ENCODE measurements at places on chromosomes 12 and 14.

DNA sequence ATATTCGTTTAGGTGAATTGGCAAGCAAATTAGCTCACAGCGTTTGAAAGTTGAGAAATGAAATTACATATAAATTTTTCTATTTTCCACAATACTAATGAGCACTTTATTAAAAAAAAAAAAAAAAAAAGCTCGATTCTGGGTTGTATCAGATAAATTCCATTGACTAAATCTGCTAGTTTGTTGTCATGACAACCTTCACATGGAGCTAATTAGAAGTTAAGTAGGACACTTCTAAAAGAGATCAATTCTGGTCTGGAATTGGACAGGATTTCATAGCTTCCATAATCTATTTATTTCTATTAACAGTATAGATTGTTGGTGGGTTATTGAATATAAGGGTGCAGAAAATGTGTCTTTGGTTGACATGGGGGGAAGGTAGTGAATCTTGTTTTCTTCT lies 85.5 kb upstream of the NEDD1 start:
- DNase-seq: no peak

- no peak for DNase-seq
These were observed 30.3 kb upstream of the STRAP start for GRCh38 chr12:15851919-15852318.

DNA sequence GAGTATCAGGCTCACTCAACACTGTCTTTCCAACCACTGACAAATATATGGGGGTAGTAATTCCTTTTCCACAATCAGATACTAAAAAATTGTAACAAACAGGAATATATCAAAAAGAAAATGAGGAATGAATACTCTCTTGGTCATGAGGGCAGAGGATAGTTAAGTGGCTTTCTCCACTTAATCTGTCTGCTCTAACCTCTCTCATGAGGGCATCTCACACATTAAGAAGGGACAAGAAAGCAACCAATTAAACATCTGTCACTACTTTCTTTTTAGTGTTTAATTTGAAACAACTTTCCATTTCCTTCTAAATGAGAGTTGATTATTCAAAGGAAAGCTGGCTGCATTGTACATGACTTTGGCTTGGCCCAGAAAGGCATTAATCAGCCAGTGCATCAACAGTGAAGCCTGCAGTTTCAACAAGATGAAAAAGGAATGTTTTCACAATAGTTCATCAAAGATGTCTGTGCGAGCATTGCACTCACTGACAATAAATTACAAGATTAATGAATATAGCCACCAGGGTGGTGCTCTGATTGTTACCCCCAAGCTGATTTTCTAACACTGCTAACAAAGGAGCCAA lies 142.0 kb downstream of the SEC23A start:
- no peak for DNase-seq

- no peak for DNase-seq
These were observed 181.2 kb downstream of the PELI2 start for GRCh38 chr14:56299306-56299984.

DNA sequence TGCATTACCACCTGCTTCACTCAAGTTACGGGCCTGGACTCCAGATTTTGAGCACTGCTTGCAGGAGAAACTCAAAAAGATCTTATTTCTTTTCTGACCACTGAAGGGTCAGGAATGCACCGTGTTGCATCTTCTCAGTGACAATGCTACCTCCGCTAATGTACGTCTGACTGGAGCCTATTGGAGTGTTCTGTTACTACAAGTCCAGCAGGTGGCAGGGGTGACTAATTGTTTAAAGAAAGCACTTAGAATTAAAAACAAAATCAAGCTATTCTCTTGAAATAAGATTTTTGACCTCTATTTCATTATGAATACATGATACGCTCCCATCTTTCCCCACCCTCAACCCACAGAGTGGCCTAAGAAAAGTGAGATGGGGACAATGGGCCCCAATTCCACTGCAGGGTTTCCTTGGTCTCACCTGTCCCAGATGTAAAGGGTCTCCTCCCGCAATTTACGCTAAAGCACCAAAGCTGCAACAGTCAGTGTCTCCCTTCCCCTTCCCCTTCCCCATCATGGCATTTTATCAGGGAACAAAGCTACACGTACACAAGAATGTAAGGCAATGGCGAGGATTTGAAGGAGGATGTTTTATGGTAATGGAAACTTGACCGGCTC lies 2.2 kb downstream of the TBPL2 start:
- DNase-seq: no peak

DNA sequence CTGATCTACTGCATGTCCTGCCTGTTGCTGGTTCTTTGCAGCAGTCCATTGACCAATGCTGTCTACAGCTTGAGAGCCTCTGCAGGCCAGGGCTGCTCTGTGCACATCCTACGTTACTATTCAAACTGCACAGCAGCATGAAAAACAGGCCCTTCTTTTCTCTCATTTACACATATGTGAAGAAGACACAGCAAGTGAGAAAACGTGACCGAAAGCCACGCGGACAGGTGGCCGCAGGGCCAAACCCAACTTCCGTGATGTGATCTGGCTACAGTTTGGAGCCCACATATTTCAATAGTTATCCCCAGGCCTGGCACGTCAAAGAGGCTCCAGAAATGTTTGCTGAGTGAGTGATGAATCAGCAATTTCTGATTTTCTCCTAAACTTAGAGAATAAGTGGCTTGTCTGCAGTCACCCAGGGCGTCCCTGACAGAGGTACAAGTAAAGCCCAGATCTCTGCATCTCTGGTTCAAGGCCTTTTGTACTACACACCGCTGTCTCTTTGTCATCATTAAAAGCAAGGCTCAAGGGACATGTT lies 17.9 kb upstream of the TCL1B start:
- no peak for DNase-seq

DNA sequence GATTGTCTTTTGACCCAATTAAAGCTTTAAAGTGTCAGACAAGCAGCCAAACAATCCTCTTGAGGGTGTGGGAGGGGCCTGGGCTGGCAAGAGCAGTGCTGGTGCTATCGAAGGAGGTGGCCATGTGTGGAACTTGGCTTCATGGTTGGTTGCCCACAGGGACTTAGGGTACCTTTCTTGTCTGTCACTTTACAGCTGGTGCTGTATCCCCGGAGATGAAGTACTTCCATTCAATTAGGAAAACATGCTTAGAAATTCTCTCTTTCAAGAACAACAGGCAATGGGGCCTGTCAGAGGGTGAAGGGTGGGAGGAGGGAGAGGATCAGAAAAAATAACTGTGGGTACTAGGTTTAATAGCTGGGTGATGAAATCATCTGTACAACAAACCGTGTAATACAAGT lies 86.5 kb downstream of the DAAM1 start:
- DNase-seq: no peak

- DNase-seq: no peak
These were observed 11.1 kb downstream of the EPS8 start for GRCh38 chr12:15778126-15778525.

GRCh38 chr14:101402936-101403660 lies 158.2 kb upstream of the DIO3 start:
- no peak for DNase-seq

DNA sequence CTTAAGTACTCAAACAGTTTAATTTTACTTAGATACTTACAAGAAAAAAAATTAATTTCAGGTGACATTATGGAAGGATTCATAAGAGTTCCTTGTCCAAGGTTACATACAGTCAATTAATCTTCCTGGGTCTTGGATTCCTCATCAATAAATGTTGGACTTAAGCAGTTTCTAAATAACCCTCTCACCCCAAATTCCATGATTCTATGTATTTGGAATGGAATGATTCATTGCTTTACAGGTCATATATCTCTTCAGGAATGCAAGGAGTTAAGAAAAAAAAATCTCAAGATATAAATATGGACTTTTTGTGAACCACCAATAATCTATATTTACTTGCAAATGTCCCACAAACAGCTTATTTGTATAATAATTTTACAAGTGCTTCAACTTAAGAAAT lies 84.2 kb upstream of the BMP4 start:
- DNase-seq: no peak

GRCh38 chr14:63563370-63564026 lies 20.3 kb upstream of the PPP2R5E start:
- no peak for DNase-seq

- DNase-seq: no peak
These were observed 60.0 kb downstream of the PPP2R5C start for GRCh38 chr14:101821528-101821927.

- DNase-seq: no peak
These were observed 384.8 kb downstream of the EGLN3 start for GRCh38 chr14:33566082-33566481.

- DNase-seq: peak; percentile 90
These were observed at the start of gene SYNE2 for GRCh38 chr14:63852817-63853731. SYNE2 (plus strand) TSS chr14:63853004; CDS start chr14:63909149, 56,145 bp downstream.

- no peak for DNase-seq
These were observed 27.7 kb downstream of the JKAMP start for GRCh38 chr14:59511916-59512575.

DNA sequence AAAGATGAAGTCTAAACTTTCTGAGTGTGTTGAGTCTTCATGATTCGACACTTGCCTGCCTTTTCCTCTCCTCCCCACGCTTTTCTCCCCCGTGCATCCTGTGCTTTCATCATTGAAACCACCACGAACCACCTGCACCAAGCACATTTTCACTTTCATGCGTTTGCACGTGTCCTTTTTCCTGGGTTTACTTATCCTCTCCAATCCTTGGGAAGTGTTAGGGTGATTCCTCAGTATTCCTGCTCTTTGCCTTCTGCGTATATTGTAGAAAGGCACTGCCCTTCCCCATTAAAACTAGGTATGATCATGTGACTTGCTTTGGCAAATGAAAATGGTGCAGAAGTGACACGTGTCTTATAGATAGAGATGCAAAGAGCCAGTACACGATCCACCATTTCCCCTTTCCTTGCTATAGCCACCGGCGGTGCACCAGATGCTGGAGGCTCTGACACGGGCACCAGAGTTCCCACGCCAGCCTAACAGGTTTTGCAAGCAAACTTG lies 106.6 kb downstream of the BRMS1L start:
- DNase-seq: no peak

- DNase-seq: no peak
These were observed 28.6 kb upstream of the SLC6A13 start for GRCh38 chr12:291153-291723.

DNA sequence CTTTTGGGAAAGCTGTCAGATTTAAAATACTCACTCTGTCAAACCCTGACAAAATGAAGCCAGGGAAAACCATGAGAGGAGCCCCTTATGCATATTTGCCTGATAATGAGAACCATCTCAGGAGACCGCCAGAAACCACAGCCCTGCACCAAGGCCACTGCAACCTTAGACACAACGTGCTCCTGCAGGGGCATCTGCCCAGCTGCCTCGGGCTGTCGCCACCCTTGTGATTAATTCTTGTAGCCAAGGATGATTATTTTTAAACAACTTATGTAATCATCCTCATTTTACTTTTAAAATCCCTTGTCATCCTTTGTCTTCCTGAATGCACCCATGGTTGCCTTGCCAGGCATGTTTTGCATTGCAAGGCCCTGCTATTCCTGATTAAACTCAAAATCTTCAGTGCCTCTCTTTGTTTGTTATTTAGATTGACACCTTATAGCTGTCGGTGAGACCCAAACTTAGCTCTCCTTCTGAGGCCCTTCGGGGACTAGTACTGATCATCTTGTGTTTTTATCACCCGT lies 766.4 kb upstream of the TMEM132C start:
- DNase-seq: no peak

GRCh38 chr14:99479906-99480869 lies at the start of gene SETD3:
SETD3 (minus strand) TSS chr14:99480859; CDS start chr14:99465805, 15,054 bp downstream.
- peak; percentile 75 for DNase-seq

DNA sequence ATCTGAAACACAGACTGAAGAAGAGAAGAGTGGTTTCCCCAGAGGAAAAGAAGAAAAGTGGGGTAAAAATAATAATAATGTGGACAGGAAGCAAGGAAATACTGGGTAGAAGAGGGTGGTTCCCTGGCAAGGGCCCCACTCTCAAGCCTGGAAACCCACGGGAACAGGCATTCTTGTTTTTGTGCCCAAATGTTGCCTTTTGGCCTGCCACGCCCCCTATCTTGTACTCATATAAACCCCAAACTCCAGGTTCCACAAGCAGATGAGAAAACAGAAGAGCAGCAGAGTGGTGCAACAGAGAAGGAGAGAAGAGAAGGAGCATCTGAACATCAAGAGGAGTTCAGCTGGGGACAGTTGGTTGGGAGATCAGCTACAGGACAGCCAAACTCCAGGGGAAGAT lies 51.2 kb downstream of the NDUFA12 start:
- no peak for DNase-seq

DNA sequence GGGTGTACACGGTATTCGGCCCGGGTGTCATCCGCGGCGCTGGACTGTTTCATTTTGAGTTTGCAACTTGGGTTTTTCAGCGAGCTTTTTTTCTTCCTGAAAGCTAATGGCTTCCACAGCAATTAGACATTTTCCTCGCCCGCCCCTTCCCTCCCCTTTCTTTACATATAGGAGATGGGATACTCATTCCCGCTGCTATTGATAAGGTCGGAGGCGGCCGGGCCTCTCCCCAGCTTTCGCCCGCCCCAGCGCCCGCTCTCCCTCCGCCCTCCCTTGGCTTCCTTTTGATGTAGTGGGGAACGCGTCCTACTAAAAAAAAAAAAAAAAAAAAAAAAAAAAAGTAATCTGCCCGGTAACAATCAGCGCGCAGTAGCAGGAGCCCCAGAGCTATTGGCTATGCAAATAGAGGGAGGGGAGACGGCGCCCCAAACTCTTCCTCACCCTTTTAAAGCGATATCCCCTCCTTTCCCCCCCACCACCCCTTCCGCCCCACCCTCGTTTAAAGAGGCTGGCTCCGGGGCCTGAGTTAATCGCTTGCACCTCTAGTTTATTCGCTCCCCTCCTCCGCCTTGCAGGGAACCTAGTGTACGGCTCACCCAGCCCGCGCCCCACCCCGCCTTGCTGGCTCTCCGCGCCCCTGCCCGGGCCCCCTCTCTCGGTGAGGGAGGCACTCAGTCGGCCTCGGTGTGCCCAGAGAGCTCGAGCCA lies 1.7 kb upstream of the CCND2 start:
- peak; percentile 91 for DNase-seq

DNA sequence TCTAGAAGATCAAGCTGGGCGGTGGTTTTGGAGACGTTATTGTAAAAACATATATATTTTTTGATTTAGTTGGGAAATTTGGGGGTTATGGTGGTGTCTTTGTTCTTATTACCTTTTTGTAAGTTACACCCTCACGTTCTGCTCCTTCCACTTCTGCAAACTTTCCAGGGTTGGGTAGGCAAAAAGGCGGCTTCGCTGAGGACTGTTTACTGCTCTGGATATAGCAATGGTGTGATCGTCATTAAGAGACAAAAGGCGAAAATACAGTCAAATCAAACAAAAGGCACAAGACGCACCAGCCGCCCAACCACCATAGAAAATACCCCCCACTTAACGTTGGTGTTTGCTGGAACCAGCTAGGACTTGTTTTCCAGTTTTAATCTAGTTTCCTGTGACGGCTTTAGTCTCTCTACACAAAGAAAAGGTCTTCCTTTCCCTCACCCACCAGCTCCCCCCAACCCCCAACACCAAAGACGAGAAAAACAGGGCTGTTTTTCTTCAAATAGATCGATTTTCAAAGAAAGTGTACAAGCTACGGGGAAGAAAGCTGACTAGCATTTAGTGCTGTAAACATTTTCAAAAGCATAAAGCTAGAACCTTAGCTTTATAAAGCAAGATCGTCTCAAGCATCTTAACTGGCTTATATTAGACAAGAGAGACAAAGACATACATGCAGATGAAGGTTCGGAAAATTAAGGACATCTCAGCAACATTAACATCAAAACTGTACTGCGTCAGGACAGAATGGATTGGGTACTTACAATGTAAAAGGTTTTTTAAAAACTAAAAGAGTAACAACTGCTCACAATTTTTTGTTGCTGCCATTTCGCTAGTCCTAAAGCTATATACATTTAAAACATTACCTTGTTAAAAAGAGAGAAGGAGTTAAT lies 2.0 kb upstream of the SETD1B start:
- no peak for DNase-seq

All from left forelimb (tissue), 1 donor.